ENCODE measurements at places on chromosomes 2 and 18. TPM values are rescaled to one million over a fixed set of nuclear protein-coding genes. Genes with fewer than 3 reads are reported as not detected.

The PROC gene
- not detected for polyA plus RNA-seq

GRCh38 chr2:241465543-241465942, 42.8 kb downstream of the STK25 start:
- H3K27ac ChIP-seq: no peak overlapping the region
- no peak for DNase-seq
- no peaks in the 10 kb centered on the region for H3K27me3 ChIP-seq
- H3K4me1 ChIP-seq: no peaks in the 10 kb centered on the region
- H3K36me3 ChIP-seq: no peaks in the 10 kb centered on the region
- no peak overlapping the region for H3K4me3 ChIP-seq

- H3K4me1 ChIP-seq: peaks cover 19% of the 10 kb centered on the region
- peak overlapping the region; percentile 92 for H3K27ac ChIP-seq
- H3K4me3 ChIP-seq: no peak overlapping the region
- peak; percentile 96 for DNase-seq
- no peaks in the 10 kb centered on the region for H3K36me3 ChIP-seq
- H3K27me3 ChIP-seq: no peaks in the 10 kb centered on the region
Measured at GRCh38 chr2:112640800-112641675, 4.7 kb upstream of the SLC20A1 start.

The PXDN gene
- polyA plus RNA-seq: 332 TPM

- H3K36me3 ChIP-seq: no peaks in the 10 kb centered on the region
- no peak overlapping the region for H3K4me3 ChIP-seq
- no peaks in the 10 kb centered on the region for H3K27me3 ChIP-seq
- DNase-seq: peak; percentile 85
- H3K4me1 ChIP-seq: peaks cover 24% of the 10 kb centered on the region
- H3K27ac ChIP-seq: peak overlapping the region; percentile 59
Measured at GRCh38 chr2:55168221-55169154, 63.6 kb downstream of the CLHC1 start.

GRCh38 chr2:71528749-71529148, 75.4 kb downstream of the DYSF start:
- no peak overlapping the region for H3K27ac ChIP-seq
- no peak for DNase-seq
- no peaks in the 10 kb centered on the region for H3K36me3 ChIP-seq
- H3K4me1 ChIP-seq: no peaks in the 10 kb centered on the region

DNA sequence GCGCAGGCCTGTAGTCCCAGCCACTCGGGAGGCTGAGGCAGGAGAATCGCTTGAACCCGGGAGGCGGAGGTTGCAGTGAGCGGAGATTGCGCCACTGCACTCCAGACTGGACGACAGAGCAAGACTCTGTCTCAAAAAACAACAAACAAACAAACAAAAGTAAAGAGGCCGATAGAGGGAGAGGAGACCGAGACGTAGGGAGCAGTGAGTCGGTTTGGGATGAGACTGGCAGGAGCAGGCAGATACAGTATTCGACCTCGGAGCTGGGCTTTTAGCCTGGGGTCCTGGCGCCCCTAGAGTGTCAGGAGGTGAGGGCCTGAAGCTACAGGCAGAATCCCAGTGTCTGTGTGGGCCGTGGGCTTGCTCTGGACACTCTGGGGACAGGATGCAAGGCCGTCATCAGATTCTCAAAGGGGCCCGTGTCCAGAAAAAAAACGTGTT, 51.2 kb downstream of the SLC4A1AP start:
- no peaks in the 10 kb centered on the region for H3K27me3 ChIP-seq
- no peak for DNase-seq
- H3K27ac ChIP-seq: peak overlapping the region; percentile 45
- peak overlapping the region; percentile 50 for H3K4me3 ChIP-seq
- H3K36me3 ChIP-seq: no peaks in the 10 kb centered on the region
- H3K4me1 ChIP-seq: peaks cover 9% of the 10 kb centered on the region

GRCh38 chr2:64177315-64177714, 33.1 kb upstream of the PELI1 start:
- no peak overlapping the region for H3K4me3 ChIP-seq
- H3K36me3 ChIP-seq: no peaks in the 10 kb centered on the region
- peak; percentile 15 for DNase-seq
- no peak overlapping the region for H3K27ac ChIP-seq

The CETN1 gene
- not detected for polyA plus RNA-seq

DNA sequence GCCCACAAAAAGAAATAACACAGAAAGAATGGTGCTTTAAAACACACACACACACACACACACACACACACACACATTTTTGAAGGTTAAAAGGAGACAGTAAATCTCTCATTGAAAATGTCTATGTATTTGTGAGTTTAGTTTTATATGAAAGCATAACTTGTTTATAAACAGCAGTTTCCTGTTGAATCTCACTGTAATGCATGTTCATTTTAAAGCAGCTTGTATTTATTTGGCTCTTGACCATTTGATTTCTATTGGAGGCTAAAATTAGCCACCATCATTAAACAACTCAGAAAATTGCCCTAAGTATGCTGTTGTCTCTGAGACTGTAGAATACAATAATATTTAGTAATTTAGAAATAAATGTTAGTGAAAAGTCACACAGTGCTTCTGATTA, 95.0 kb downstream of the TMEM185B start:
- H3K4me3 ChIP-seq: no peak overlapping the region
- no peaks in the 10 kb centered on the region for H3K36me3 ChIP-seq
- no peaks in the 10 kb centered on the region for H3K27me3 ChIP-seq
- peaks cover 6% of the 10 kb centered on the region for H3K4me1 ChIP-seq
- H3K27ac ChIP-seq: no peak overlapping the region

The SNORC gene
- 0.67 TPM for polyA plus RNA-seq

DNA sequence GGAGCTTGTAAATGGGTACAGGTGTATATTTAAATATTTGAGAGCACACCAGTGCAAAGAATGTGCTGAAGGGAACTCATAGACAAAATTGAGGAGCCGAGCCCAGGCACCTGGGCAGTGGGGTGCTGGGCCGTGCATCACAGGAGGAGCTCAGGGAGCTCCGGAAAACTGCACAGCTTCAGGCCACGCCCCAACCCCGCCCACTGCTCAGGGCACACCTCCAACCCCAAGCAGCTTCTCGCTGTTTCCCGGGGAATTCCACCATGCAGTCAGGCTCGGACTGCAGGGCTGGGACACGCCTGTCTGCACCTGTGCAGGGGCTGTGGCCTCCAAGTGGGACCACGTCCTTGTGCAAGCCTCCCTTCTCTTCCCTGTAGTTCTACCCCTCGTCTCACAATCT, 243.0 kb downstream of the HDAC4 start:
- no peak overlapping the region for H3K27ac ChIP-seq
- peak; percentile 4 for DNase-seq
- H3K4me3 ChIP-seq: no peak overlapping the region
- H3K27me3 ChIP-seq: no peaks in the 10 kb centered on the region

The CHRNG gene
- not detected for polyA plus RNA-seq
